ENCODE measurements at places on chromosomes 4 and X.

DNA sequence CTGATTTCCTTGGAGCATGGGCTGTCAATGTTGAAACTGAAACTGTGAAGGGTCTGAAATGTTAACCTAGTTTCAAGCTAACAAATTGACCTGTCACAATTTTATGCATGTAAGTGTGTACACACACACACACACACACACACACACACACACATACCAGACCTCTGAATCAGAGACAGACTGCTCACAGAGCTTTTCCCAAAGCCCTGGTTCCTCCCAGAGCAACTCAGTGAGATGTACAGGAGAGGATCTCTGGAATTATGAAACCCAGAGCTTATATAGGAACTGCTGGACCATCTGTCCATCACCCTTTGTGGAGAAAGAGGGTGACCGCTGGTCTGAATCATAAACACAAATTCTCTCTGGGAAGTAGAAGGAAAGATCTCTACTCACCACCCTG is 228.1 kb upstream of the PRPS2 start:
- DNase-seq = peak; percentile 52

- no peak for DNase-seq
These were observed 15.9 kb upstream of the F11 start for GRCh38 chr4:186249785-186250754.

DNA sequence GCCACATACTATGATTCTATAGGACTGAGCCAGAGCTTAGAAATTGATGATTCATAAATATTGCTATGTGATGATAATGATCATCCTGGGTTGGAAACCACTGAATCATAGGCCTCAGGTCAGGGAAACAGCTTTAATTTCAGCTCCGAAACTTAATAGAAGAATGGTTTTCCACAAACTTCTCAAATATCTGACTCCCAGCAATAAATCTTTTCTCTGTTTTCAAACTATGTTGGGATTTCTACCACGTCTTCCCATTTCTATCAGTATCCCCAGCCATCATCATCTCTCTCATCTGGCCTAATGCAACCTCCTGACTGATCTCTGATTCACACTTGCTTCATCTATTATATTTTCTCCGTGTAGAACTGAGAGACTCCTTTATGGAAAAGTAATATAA is 521.8 kb upstream of the AGA start:
- no peak for DNase-seq

DNA sequence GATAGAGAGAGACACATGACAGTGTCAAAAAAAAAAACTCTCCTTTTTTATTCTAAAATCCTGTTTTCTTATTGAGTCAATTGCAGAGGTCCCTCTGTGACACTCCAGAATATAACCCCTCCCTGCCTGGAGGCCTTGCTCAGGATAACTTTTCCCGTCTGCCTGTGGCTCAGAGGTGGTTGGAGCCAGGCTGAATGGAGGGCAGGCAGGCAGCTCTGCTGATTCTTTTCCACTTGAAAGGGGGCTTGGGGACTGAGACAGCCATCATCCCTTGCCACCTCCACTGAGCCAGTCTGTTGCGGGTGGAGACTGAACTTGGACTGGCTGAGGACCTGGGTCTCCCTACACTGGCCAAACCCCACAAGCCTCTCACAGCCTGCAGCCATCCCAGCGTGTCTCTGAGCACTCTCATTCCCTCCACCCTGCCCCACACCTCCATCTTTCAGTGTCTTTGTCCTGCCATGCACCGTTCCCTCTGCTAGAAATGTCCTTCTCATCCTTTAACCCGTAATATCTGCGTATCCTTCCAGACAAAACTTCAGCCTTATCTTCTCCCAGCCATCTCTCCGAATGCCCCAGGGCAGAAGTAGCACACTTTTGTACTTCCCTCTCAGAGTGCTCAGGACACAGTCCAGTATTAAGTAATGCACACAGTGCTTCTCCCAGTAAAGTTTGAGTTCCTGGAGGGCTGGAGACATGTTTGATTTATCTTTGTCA is 139.9 kb downstream of the CHIC2 start:
- DNase-seq = peak; percentile 74

- peak; percentile 80 for DNase-seq
These were observed 43.2 kb downstream of the MANBA start for GRCh38 chr4:102717448-102718092.

DNA sequence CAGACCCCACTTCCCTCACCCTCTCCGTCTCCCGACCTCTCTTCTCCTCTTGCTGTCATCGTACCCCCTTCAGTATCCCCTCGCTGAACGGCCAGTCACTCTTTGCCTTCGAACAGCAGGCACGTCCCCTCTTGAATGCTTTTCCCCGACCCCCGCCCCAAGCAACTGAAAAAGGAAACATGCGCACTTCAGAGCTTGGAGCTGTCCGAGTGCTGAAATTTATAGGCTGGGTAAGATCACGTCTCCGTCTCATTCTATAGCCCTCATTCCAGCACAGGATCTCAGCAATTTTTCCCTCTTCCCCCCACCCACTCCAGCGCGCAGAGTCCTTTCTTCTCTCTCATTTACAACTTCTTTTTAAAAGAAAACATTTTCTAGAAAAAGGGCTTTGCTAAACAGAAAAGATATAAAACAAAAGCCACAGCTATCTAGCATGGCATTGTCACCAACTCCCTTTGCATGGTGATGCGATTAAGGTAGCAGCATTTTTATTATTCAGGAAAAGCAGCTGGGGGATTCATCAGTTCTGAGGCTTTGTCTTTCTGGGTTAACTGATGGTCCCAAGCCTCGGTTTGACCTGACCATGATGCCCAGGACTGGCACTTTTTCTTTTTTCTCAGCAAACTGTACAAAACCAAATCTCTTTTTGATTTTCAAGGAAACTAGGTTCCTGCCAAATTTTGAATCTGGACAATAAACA is at the start of gene GLRA2:
TSS of gene GLRA2 (plus strand) at position 247 of the 700 bp plus-strand sequence. CDS start 522 bp downstream, outside the sequence.
- DNase-seq = peak; percentile 58

- DNase-seq = no peak
These were observed 48.9 kb upstream of the TENM3 start for GRCh38 chr4:182194091-182194824.

- DNase-seq = no peak
These were observed 899.5 kb upstream of the INTU start for GRCh38 chr4:126733301-126733700.

DNA sequence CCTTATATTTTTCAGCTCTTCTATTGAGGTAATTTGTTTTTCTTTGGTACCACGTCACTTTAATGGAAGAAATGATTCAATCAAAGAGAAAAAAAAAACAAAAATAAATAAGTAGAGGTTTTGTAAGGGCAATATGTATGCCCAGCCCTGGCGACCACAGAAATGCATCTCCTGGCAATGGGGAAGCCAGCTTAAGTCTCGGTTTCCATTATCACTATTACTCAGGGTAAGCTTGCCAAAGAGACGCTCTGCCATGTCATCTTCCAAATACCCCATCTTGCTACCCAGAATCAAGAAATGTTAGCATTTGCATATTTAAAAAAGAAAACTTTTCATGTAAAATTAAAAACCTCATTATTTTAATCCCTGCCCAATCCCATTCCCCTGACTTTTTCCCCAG is 68.8 kb downstream of the FAM47C start:
- no peak for DNase-seq

GRCh38 chr4:60033826-60034225 is 1166.3 kb upstream of the ADGRL3 start:
- no peak for DNase-seq

GRCh38 chrX:129900054-129900453 is 5.9 kb upstream of the UTP14A start:
- no peak for DNase-seq

- DNase-seq = no peak
These were observed 7.5 kb downstream of the CCKAR start for GRCh38 chr4:26482508-26483462.

GRCh38 chr4:73693811-73694210 is 46.6 kb upstream of the CXCL8 start:
- no peak for DNase-seq

- no peak for DNase-seq
These were observed 88.9 kb downstream of the RASL11B start for GRCh38 chr4:52951016-52951415.

- DNase-seq = peak; percentile 43
These were observed 18.4 kb downstream of the IQSEC2 start for GRCh38 chrX:53262918-53263394.

DNA sequence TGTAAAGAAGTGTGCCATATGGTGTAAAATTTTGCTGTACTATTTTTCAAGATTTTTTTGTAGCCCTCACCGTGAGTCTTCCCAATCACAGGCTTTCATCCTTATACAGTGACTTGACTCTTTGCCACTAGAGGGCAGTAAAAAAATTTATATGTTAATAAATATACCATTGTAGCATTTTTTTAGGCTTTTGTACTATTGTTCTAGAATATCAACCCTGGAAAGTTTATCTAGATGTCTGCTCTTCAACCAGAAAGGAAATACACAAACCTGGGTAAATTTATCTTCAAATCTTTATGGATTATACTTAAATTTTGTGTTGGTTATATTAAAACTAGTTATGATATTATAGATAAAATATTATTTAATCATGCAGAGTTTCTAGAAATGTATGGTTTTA is 235.3 kb downstream of the TENM3 start:
- no peak for DNase-seq

DNA sequence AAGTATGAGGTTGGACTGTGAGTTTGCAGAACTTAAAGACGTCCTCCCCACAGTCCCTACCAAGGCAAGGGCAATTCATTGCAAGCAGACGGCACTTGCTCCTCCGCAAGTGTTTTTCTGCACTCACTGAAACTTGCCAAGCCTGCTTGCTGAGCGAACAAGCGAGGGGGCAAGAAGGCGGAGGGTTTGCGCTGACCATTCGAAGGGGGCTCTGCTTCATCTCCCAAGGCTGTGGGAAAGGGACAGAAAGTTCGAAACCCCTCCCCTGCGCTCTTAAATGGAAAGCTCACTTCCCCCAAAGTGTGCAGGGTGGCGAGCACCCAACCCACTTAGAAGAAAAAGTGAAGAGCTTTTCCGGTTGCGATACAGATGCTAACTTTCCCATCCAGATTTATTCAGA is 1.4 kb downstream of the MID1 start:
- peak; percentile 65 for DNase-seq

DNA sequence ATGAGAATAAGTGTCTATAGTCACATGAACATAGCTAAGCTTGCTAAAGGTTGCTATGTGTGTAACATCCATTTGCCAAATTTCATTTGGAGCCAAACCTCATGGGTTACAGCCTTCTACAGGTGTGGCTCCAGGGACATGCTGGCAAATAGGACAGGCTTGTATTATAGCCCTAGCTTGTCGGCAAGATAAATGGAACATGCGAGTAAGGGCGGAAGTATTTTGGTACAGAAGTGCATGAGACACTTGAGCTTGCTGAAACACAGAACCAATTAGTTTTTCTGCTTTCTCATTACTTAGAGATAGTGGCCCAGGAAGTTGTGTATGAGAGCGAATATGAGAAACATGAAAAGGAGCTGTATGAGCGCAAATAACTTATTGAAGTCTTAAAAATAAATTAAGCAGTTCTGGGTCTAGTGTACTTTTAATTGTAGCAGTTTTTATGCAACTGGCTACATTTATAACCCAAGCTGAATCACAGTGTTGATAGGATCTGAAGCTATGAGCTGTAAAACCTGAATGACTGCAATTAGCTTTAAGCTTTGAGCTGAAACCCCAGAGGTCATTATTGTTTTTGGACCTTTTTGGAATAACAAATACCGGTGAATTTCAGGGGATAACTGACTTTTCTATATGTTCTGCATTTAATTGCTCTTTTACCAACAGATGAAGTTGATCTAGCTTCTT is 64.6 kb downstream of the KDM5C start:
- DNase-seq = no peak

- DNase-seq = no peak
These were observed 210.5 kb downstream of the GRXCR1 start for GRCh38 chr4:43103048-43103447.

DNA sequence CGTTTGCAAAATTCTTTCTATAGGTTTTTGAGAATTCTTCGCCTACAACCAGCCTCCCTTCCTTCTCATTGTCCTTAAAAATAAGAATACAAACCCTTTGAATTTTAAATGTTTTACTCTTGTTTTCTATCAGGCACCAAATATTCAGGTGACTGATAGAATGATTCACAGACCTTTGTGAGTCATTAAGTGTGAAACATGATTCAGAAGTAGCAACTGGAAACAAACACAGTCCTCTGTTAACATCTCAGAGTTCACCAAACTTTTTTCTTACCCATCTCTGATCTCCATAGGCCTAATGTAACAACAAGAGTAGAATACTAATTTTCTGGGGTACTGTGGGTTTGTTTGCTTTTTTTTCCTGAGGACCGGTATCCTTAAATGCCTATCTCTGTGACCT is 63.4 kb upstream of the MAB21L2 start:
- no peak for DNase-seq

GRCh38 chr4:56345458-56345857 is 41.8 kb downstream of the AASDH start:
- no peak for DNase-seq

DNA sequence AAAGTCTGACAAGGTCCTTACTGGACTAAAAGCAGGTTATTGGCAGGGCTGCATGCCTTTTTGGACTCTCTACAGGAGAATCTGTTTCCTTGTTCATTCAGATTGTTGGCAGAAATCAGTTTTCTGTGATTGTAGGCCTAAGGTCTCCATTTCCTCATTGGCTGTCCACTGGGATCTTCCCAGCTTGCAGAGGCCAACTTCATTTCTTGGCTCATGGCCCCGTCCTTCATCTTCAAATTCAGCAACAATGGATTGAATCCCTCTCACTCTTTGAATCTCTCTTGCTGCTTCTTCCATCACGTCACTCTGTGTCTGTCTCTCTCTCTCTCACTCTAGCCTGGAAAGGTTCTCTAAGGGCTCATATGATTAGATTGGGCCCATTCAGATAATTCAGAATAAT is 14.9 kb upstream of the GLUD2 start:
- no peak for DNase-seq

DNA sequence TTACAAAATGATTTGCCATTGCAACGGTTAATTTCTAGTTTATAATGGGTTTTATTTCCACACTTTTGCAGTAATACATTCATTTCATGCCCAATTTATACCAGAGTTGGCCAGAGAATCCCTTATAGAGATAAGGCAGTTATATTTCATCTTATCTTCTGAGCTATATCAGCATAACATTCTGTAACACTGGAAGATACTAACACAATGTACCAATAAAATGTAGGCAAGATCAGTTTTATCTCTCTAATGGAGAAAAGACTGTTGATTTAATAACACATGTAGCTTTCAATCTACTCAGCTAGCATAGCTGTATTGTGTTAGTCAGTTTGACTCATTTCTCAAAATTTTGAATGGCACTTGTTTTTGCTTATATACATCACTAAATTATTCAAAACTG is 738.6 kb downstream of the TRAM1L1 start:
- no peak for DNase-seq

GRCh38 chr4:102517753-102518152 is 16.6 kb downstream of the NFKB1 start:
- no peak for DNase-seq

GRCh38 chr4:85495621-85496020 is 20.7 kb downstream of the ARHGAP24 start:
- no peak for DNase-seq

GRCh38 chr4:1572964-1573720 is 111.0 kb downstream of the FAM53A start:
- no peak for DNase-seq

GRCh38 chrX:68808686-68809357 is 20.0 kb upstream of the EFNB1 start:
- DNase-seq = peak; percentile 67
